Psoas muscle (tissue), 8 donors: ENCODE measurements at places on chromosomes 1 and 21.

GRCh38 chr1:32933742-32934322, 30.8 kb downstream of the RNF19B start:
- DNase-seq: no peak

- no peak for DNase-seq
These were observed 20.4 kb upstream of the LAMC1 start for GRCh38 chr1:183002797-183003196.

GRCh38 chr1:84940481-84940880, 47.5 kb upstream of the LPAR3 start:
- no peak for DNase-seq

DNA sequence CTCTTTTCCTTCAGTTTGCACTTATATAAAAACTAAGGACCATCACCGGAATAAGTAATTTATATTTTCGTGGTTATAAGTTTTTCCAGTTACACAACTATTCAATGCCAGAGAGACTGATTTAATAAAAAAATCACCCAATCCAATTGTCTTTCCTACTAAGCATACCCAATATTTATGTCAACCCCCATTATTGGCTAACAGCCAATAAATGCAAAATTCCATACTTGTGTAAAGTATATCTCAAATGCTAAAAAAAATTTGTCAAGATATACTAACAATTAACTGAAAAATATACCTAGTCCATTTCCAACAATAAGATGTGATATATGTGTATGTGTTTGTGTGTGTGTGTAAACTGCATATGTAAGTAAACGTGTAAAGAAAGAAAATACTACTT, 117.4 kb downstream of the AGBL4 start:
- DNase-seq: no peak

DNA sequence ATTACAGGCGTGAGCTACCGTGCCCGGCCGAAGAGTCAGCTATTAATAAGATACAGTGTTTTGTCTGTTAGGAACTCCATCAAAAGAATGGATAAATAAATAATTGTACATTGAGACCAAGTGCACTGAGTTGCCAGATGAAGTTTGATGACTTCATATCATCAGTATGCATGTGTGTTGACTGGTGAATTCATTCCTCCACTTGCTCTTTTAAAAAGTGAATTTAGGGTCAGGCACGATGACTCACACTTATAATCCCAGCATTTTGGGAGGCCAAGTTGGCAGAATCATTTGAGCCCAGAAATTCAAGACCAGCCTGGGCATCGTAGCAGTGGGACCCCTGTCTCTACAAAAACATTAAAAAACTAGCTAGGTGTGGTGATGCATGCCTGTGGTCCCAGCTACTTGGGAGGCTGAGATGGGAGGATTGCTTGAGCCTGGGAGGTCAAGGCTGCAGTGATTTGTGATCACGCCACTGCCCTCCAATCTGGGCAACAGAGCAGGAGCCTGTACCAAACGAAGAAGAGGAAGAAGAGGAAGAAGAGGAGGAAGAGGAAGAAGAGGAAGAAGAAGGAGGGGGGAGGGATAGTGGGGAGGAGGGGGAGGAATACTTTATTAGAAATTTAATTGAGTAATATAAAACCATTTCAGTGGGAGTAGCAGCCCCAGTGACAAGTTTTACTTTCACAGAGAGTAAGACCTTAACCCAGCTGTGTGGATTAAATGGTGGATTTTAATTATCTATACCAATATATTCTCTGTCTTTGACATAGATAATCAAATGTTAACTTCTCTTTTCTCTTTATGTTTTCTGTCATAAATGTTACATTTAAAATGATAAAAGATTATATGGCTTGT, 74.9 kb downstream of the CCDC18 start:
- DNase-seq: no peak

GRCh38 chr1:107451715-107452114, 310.9 kb downstream of the NTNG1 start:
- no peak for DNase-seq

DNA sequence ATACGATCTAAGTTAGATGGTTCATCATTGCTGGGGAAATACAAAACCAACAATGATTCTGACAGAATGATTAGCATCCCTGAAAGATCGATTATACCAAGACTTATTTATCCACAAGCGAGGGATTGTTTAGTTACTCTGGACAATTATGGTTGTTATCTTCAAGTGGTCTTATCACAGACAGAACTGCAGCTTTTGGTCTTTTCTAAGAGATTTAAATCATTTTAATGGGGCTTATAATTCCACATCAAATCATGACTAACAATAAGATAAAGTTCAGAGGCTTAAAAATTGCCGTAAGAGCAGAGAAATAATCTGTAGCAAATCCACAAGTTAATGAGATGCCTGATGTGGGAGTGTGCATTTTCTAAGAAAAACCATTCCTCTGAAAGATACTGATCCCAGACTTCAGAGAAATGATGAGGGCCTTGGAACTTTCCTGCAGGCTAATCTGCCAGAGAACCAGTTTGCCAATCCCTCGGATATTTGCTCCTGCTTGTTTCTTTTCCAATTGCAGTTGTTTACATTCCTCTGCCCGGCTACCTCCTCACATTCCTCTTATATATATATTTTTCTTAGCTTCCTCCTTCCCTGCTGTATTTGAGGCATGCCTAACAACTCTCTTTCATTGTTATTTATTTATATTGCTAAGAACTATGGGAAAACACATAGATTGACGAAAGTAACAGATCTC, 134.8 kb downstream of the BACH1 start:
- no peak for DNase-seq

GRCh38 chr1:35885961-35886558, 3.1 kb downstream of the AGO1 start:
- DNase-seq: no peak

- no peak for DNase-seq
These were observed 47.3 kb downstream of the GPR161 start for GRCh38 chr1:168089326-168089978.

- DNase-seq: no peak
These were observed 2.5 kb downstream of the PRDX6 start for GRCh38 chr1:173479649-173480048.

GRCh38 chr1:33378976-33379375, 51.9 kb downstream of the PHC2 start:
- no peak for DNase-seq

DNA sequence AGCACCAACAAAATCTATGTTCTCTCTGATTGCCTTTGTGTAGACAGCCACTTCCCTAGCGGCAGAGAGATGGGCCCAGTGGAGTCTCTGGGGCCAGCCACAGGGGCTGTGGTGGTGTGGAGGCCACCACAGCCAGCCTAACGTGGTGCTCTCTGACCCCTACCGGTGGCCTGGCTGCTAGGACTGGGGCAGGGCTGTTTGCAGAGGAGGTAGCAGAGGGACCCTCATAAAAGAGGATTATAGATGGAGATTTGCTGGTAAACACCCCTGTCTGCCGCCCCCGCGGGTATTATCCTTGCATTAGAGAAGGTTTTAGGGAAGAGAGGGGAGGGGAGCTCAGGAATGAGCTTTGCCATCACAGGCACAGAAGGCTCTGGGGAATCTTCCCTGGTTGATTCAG, 310.3 kb upstream of the VAMP3 start:
- no peak for DNase-seq

- no peak for DNase-seq
These were observed 80.9 kb upstream of the SYT6 start for GRCh38 chr1:114234408-114235124.

GRCh38 chr21:36916718-36917117, 49.8 kb downstream of the HLCS start:
- no peak for DNase-seq

GRCh38 chr1:73593804-73594203, 604.2 kb downstream of the LRRIQ3 start:
- no peak for DNase-seq

DNA sequence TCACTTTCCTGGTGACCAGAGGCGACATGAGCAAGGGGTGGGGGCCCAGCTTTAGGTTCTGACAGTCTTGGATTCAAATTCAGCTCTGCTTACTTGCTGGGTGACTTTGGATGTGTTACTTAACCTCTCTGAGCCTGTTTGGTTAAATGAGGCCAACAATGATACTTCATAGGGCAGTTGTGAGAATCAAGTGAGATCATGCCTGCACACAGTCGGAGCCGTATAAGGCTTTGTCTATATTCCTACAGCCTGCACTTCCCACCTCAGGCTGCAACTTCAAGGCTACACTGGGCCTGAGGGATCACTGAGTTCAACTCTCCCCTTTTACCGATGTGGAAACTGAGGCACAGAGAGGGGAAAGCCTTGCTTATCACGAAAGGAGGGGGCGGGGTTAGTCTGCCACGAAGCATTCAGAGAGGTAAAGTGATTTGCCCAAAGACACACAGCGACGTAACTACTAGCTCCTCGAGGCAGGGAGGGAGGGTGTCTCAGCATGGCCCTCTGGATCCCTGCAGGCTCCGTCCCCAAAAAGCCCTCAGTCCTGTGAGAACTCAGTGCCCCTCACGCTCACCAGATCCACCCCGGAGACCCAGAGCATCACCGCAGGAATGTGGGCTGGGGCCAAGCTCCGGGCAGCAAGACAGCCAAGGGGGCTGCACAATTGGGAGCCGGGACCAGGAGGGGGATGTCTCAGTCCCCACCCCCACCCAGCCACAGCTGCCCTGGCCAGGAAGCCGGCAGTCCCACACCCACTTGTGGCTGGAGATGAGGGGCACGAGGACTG, 25.0 kb downstream of the SDC3 start:
- no peak for DNase-seq

- no peak for DNase-seq
These were observed 22.3 kb upstream of the ABCA4 start for GRCh38 chr1:94143173-94143808.

- no peak for DNase-seq
These were observed 9.7 kb downstream of the ATP2B4 start for GRCh38 chr1:203636291-203636690.

DNA sequence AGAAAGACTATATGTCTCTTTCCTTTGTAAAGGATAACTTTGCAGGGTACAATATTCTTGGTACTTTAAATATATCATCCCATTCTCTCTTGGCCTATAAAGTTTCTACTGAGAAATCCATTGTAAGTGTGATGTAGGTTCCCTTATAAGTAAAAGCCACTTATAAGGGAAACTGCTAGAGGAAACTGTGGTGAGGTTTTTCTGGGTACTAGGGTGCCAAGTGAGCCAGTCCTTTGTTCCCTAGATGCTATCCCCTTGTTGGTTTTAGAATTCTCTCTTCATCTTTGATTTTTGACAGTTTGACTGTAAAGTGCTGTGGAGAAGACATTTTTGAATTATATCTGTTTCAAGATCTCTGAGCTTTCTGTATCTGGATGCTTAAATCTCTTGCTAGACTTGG, 108.9 kb upstream of the NEK7 start:
- no peak for DNase-seq

DNA sequence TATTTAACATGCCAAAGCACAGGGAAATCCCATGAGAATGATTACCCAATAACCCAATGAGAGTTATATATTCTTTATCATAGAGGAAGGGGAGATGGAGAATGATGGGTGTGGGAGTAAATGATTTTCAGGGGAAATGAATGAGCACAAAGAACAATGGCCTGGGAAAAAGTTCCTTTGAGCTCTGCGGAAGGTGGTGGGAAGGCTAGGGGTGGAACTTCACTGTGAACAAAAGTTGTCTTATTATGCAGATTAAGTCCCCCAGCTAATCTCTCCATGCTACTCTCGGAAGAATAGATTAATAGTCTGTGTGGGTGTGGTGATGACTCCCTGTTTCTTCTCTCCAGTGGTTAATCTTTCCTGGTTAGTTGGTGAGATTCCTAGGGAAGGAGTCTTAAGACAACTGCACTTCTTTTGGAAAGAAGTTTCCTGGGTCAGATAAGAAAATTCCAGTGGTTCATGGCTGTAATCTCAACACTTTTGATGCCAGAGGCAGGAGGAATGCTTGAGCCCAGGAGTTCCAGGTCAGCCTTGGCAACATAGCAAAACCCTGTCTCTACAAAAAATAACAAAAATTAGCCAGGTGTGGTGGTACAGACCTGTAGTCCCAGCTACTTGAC, 71.6 kb downstream of the DNTTIP2 start:
- no peak for DNase-seq

DNA sequence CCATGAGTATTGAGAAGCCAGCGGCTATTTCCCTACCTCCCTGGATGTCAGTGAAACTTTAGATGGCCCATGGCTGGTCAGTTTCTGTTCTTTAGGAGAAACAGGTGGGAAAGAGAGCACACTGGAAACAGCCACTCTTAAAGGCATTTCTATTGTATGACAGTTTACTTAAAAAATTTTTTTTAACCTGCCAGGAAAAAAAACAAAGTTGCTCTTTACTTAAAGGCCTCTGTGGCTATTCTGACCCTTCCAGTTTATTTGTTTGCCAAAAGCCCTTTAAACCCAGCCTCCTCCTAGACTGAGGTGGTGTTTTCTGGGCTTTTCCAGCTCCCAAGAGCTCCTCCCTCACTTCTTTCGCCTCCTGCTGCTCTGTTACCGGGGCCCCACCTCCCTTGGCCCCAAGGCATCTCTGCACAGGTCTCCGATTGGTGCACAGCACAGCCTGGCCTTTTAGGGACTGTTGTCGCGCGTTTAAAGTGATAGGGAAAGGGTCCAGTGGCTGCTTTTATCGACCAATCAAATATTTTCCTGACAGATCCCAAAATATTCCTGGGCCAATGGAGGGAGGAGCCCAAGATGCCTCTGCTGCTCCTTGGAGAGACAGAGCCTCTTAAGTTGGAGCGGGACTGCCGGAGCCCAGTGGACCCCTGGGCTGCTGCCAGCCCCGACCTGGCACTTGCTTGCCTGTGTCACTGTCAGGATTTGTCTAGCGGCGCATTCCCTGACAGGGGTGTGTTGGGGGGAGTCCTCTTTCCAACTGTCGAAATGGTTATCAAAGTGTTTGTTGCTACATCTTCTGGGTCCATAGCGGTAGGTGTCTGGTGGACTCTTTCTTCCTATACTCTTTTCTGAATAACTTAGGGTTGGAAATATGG, at the start of gene SH3BGR:
SH3BGR (plus strand) TSS at position 639 of the 875 bp plus-strand sequence; CDS start at position 766, 127 bp downstream.
- peak; percentile 70 for DNase-seq

DNA sequence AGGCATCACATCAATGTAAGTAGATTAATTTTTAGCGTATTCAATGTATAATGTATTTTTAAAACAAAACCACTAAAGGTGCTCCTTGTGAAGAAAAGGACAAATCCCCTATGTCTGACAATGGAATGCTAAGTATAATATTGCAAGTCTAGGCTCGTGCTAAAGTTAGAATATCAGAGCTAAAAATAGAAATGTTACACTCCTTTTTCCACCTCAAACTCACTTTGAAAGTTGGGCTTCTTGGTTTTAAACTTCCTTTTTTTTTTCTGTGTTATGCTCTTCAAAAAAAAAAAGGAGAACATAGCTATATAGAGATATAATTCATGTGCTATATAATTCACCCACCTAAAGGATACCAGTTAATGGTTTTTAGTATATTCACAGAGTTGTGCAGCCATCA, 3.6 kb upstream of the SERBP1 start:
- DNase-seq: no peak

GRCh38 chr1:23384312-23385058, 14.8 kb upstream of the ZNF436 start:
- DNase-seq: no peak

- no peak for DNase-seq
These were observed 33.4 kb upstream of the SMYD2 start for GRCh38 chr1:214247501-214248041.

GRCh38 chr1:185578293-185578692, 155.9 kb upstream of the HMCN1 start:
- no peak for DNase-seq

GRCh38 chr1:80882553-80882952, 918.2 kb upstream of the ADGRL2 start:
- no peak for DNase-seq
